ENCODE measurements at places on chromosomes 3 and 15. TPM values are rescaled to one million over a fixed set of nuclear protein-coding genes. Genes with fewer than 3 reads are reported as not detected.

- DNase-seq = no peak
Measured at GRCh38 chr15:50797926-50798325, 32.4 kb upstream of the SPPL2A start.

GRCh38 chr3:37924453-37924852, 62.8 kb downstream of the CTDSPL start:
- no peak for DNase-seq

CMTM8 gene
- total RNA-seq = 5.5 TPM

CNTN4 gene
- 2.8 TPM for total RNA-seq

All from cardiac septum (tissue), 1 donor.